ENCODE measurements at places on chromosomes 7 and 10.

- no peak for DNase-seq
Measured at GRCh38 chr10:69317175-69317604, 38.9 kb downstream of the HK1 start.

DNA sequence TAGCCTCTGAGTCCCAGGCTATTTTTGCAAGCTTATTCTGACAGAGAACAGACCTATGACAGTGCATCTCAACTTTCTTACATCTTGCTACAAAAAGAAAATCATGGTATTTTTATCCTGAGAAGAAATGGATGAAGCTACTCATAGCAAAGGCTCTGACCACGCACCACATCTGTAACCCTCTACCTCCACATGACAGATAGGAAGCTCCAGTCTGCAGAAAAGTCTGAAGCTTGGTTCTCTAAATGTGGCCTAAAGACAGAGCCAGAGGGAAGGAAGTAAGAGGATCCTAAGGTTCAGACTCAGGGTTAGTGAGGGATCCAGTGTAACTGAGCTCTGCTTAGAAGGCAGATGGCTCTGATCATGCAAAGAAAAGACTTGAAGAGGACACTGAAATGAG lies 58.4 kb upstream of the ABCB5 start:
- no peak for DNase-seq

GRCh38 chr10:130127364-130128061 lies 8.7 kb upstream of the GLRX3 start:
- DNase-seq, result peak; percentile 21

GRCh38 chr10:108544500-108545120 lies 1378.7 kb downstream of the XPNPEP1 start:
- no peak for DNase-seq

DNA sequence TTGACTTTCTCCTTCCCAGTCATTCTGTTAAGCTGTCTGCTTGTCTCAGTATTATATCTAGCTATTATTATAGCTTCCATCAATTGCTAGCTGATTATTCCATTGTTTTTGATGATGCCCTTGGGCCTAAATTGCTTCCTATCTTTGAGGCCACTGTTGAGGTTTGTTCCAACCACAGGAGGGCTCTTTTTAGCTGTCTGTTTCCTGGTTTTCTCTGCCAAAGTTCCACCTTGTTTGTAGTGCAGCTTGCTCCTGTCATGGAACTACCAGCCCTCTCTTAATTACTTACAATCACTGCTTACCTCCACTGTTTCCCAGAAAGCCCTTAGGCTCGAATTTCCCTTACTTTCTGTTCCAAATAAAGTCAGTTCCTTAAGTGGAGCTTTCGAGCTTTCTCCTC lies 118.7 kb upstream of the SEC61G start:
- DNase-seq, result no peak

DNA sequence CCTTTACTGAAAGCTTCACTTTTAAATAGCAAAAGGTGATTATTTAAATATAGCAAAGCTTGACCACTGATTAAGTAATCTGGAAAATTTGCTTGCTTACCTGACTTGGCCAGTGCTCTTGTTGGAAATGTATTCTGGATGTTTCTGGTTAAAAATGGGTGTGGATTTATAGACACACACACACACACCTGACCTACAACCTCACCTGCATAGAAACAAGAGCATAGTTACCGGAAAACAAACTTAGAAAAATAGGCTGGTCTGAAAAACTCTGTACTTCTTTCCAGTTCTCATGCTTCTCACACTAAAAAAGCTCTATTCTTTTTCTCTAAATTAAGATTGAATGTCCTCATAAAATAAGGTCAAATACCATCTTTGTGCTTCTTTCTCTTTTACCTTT lies at the start of gene AGR3:
Gene AGR3 (minus strand): TSS at position 140 of the 400 bp plus-strand sequence. CDS start 3,365 bp downstream, outside the sequence.
- DNase-seq, result no peak

DNA sequence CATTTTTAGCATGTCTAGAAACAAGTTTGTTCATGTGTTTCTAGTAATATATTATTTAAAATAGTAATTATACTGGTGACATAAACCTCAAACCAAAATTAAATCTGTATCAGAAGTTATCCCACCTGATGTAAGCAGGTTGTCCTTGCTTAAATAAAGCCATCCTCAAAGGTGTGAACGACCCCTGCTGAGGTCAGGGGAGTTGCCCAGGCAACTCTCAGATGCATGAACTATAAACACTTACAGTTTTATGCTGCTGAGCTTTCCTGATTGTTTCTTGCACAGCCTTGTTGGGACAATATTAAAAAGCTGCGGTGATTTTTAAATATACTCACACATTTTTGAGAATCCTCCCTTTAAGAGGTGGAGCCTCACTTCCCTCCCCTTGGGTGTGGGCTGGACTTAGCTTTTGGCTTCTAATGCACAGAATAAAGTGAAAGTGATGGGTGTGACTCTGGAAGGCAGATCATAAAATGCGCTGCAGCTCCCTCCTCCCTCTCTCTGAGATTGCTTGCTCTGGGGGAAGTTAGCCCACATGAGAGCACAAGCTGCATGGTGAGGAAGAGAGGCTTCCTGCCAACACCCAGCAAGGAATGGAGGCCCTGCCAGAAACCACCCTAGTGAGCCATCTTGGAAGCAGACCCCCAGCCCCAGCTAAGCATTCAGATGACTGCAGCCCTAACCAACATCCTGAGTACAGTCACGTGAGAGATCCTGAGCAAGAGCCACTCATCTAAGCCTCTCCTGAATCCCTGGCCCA lies 152.7 kb downstream of the SKIDA1 start:
- DNase-seq, result no peak

DNA sequence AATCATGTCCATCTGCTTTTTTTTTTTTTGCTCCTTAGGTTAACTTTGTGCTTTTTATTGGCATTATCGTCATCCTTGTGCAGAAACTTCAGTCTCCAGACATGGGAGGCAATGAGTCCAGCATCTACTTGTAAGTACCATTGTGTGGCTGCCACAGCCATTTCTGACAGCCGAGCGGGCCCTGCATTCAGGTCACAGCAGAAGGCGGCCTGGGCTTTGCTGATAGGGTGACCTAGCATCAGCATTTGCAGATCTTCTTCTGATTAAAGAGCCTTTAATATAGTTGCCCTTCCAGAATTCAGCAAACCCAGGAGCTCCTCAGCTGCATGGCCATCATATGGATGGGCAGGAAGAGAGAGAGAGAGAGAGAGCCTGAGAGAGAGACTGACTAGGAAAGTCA lies 40.5 kb downstream of the ADCYAP1R1 start:
- no peak for DNase-seq

DNA sequence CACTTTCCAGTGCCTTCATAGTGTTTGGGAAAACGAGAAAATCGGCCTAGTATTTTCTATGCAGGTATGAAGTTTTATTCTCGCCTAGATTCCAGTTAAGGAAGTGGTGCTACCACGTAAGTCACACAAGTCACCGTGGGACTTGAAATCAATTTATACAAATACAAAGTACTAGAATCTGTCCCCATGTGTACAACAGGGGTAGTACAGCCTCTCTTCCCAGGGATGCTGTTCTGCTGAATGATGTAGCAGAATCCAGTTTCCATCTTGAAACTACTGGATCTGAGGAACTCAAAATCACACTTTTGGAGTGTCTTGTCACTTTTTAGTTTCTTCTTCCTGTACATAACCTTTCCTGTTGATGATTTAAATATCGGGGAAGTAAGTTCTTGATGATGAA lies 129.4 kb downstream of the SFMBT2 start:
- no peak for DNase-seq

DNA sequence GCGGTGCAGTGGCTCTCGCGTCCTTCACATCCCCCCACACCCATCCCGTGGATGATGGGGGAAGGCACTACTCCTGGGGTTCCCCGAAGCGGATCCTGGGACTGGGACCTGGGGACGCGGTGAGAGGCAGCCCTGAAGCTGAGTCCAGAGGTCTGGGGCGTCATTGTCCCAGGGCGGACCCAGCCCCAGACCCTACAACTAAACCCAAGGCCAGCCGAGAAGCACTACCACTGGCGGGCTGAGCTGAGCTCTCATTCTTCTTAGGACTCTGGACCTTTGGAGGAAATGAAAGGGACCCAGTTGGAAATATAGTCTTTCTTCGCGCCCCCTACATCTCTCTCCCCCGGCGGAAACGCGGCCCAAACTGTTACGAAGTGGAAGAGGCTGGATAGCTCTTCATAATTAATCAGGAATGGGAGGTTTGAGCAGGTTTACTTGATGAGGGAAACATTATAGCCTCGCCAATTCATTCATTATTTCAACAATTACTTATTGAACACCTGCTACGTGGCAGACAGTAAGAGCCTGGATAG lies 389 bp upstream of the FBXL15 start:
- DNase-seq, result no peak

GRCh38 chr7:3265388-3265787 lies 35.7 kb upstream of the SDK1 start:
- no peak for DNase-seq

DNA sequence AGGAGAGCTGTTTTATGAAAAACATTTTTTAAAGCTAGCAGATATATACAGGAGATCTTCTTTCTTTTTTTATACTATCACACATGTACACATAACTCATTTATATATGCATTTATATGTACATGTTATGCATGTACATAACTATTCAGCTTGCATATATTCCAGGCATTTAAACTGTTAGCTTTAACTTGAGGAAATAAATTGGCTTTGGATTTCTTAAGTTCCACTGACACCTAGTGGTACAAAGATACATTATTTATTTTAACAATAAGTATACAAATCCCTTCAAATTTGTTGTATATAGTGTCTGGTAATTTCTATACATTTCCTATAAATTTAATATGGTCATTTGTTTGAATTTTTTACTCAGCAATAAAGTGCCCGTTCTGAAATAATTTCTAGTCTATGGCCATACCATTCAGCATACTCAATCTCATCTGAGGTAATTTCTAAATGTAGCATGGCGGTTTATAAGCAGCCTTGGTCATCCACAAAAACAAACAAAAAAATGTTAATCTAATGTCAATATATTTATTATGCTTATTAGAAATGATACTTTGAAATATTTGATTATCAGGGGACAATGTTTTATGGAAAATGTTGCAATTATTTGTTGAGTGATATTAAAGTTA lies 11.6 kb downstream of the ZDHHC6 start:
- DNase-seq, result no peak

DNA sequence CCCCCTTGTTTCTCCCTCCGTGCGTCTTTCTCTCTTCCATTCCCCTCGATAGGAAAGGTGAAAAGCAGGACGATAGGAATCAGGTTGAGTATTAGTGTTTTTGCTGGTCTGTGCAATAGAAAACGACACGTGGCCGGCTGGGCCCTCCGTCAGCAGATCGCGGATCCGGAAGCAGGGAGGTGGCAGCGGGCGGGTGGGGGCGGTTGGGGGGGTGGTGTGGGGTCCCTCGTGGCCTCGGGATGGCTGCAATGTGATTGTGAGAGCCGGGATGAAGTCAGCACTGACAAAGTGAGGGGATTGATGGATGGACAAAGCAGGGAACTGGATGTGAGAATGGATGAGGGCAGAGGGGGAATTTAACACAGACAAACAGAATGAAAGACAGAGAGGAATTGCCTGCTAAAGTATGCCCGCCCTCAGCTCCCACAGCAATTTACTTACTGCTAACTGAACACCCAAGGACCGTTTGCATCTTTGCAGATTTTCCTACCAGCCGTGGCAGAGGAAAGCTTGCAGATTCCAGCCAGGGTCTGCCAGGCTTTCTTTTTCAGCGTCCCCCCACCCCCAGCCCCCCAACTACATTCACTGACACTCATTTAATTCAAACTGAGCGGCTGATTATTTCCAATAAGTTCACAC lies 280.9 kb downstream of the LRMDA start:
- no peak for DNase-seq

DNA sequence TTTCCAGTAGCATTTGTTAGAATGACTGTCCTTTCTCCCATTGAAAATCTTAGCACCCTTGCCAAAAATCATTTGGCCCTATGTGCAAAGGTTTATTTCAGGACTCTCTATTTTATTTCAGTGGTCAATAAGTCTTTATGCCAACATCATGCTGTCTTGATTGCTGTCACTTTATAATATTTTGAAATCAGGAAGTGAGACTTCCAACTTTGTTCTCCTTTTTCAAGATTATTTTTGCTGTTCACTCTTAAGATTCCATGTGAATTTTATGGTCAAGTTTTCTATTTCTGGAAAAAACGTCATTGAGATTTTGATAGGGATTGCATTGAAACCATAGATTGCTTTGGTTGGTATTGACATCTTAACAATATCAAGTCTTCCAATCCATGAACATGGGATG lies 65.1 kb downstream of the PAXIP1 start:
- no peak for DNase-seq

DNA sequence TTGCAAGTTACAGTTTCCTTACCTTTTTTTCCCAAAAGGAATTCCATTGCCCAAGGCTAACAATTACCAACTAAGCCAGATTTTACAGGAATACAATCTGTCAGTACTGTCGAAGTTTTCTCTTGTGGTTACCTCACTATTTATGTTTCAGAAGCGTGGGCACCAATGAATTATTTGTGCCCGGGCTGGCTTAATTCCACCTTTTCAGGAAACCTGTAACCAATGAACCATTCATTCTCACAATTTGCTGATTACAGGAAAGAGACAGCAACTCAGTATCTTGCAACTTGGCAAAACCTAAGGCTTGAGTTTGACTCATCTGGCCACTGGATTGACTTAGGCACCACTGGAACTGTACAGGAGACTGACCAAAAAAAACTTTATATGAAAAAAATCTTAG lies 485.6 kb downstream of the INHBA start:
- DNase-seq, result no peak

DNA sequence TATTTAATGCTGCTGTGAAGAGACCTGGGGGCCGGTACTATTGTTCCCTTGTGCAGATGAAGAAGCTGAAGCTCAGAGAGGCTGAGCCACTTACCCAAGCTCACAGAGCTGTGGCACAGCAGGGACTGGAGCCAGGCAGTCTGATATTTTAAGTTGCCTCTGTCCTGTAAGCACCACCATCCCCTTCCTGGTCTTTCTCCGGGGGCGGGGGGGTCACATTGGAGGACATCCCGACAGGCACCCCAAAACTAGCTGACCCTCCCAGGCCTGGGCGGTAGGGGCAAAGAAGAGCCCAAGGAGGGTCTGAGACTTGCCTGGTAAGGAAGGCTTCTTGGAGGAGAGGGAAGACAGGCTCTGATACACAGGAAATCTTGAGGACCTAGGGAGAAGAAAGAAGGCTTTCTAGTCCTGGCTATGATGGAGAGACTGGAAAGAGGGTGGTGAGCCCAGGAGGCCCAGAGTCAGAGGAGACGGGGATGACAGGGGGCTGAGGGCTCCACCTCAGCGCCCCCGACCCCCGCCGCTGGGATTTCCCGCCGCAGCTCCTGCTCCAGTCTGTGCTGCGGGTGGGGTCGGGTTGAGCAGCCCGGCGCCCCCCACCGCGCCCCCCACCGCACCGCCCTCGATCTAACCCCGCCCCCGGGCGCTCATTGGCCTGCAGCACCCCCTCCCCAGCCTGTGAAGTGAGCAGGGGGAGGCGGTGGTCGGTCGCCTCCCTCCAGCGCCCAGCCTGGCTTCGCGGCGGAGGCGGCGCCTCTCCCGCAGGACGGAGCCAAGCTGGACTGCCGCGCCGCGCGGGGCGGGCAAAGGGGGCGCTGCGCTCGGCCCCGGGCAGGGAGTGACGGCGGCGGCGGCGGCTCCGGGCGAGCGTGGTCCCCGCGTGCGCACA lies at the start of gene ADCYAP1R1:
Gene ADCYAP1R1 (plus strand): TSS at position 711 of the 889 bp plus-strand sequence. CDS start 10,957 bp downstream, outside the sequence.
- no peak for DNase-seq

GRCh38 chr7:148058753-148059152 lies 531.8 kb upstream of the C7orf33 start:
- DNase-seq, result no peak
